ENCODE measurements at places on chromosomes 1 and 21.

DNA sequence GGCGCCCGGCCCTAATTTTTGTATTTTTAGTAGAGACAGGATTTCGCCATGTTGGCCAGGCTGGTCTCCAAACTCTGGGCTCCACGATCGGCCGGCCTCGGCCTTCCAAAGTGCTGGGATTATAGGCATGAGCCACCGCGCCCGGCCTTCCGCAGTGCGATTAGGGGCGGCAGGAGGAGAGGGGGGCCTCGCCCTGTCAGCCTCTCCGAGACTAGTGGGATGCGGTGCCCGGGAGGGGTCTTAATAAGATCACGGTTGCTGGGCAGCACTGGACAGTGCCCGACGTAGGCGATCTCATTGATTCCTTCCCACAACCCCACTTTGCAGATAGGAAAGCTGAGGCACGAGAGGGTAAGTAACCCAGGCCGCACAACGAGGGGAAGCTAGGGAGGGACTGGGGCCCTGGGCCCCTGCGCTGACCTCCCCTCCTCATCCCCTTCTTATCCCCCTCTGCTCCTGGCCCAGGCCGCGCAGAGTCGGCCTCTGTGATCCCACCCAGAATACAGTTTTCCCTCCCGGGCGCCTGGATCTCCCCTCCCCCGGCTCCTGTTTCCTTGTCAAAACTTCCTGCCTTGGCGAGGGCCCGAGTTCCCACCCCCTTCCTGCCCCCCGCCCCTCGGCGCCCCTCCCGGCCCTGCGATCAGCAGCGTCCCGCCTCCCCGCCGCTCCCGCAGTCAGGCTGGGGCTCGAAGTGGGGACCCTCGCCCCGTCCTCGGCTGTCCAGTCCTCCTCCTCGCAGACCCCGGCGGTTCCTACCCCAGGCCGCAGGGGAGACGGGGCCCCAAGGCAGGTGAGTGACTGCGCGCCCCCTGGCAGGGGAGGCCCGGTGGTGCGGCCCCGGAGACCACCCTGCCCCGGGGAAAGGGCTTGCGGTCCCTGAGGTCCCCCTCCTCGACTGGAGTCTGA is at the start of gene PEAR1:
Gene PEAR1 (plus strand): TSS at position 671 of the 906 bp plus-strand sequence. CDS start 10,209 bp downstream, outside the sequence.
- no peak for DNase-seq

DNA sequence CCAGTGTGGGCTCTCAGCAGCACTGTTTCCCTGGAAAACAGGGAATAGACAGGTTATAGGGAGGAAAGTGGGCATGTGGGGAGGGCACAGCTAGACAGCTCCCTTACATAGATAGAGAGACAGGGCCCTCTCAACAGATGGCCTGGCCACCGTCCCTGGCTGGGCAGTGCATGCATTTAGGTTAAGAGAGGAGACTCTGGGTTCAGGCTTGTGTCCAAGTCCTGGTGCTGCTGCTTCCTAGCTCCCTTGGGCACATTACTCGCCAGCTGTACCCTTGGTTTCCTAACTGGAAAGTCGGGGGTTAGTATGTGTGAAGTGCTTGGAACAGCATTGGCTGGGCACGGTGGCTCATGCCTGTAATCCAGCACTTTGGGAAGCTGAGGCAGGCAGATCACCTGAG is 9.1 kb downstream of the PLOD1 start:
- no peak for DNase-seq

DNA sequence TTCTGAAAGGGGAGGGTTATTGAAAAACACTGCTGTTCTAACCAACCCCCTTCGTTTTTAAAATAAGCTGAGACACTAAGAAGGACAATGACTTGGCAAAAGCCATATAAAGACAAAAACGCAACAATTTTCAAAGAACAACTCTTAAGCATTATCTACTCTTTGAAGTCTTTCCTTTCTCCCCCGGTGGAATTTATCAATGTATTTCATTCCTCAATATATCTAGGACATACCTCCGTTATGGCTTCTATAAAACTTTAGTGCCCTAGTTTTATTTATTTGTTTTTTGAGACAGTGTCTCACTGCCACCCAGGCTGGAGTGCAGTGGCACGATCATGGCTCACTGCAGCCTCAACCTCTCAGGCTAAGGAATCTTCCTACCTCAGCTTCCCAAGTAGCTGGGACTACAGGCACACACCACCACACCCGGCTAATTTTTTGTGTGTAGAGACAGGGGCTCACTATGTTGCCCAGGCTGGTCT is 3.2 kb downstream of the NRDC start:
- no peak for DNase-seq

DNA sequence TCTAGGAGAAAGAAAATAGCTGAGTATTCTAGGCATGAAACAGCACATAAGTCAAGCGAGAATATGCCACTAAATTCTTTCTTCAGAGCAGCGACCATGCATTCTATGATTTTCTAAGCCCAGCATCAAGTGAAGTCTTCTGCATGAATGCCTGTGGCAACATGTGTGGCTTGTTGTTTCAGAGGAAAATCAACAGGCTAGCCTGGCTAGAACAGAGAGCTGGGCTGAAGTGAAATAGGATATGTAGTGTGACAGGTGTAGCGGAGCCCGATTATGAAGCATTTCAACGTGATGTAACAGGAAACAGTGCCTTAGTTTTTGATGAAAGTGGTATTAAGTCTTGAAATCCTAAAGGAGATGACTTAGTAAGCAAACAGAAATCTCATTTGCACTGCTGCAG is 7.0 kb downstream of the CSDE1 start:
- no peak for DNase-seq

- DNase-seq = no peak
Observed at GRCh38 chr1:30817077-30817438, 59.5 kb upstream of the LAPTM5 start.

DNA sequence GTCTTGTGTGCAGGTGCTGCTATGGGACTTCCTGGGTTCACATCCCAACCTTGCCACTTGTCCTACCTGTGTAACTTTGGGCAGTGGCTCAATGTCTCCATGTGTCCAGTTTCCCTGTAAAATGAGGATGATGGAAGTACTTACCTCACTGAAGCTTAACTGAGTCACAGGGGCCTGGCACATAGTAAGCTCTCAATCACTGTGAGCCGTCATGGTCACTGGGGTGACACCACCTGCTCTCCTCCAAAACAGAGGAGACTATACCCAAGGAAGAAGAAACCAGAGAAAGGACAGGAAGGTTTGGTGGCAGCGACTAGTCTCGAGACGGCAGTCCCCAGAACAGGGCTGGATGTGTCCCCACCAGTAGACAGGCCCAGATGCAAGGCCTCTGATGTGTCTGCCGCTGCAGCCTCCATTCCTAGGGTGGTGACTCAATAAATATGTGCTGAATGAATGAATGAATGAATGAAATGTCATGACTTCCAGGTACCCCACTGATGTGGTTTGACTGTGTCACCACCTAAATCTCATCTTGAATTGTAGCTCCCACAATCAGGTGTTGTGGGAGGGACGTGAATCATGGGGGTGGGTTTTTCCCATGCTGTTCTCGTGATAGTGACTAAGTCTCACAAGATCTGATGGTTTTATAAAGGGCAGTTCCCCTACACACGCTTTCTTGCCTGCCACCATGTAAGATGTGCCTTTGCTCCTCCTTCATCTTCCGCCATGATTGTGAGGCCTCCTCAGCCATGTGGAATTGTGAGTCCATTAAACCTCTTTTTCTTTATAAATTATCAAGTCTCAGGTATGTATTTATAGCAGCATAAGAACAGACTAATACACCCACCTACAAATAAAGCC is 13.0 kb upstream of the LRP8 start:
- DNase-seq = no peak

- DNase-seq = no peak
Observed at GRCh38 chr21:26070121-26070520, 100.4 kb downstream of the APP start.

Data from AG08395 (cell line).